Globus pallidus (tissue), 1 donor: ENCODE measurements at places on chromosomes 4 and X.

DNA sequence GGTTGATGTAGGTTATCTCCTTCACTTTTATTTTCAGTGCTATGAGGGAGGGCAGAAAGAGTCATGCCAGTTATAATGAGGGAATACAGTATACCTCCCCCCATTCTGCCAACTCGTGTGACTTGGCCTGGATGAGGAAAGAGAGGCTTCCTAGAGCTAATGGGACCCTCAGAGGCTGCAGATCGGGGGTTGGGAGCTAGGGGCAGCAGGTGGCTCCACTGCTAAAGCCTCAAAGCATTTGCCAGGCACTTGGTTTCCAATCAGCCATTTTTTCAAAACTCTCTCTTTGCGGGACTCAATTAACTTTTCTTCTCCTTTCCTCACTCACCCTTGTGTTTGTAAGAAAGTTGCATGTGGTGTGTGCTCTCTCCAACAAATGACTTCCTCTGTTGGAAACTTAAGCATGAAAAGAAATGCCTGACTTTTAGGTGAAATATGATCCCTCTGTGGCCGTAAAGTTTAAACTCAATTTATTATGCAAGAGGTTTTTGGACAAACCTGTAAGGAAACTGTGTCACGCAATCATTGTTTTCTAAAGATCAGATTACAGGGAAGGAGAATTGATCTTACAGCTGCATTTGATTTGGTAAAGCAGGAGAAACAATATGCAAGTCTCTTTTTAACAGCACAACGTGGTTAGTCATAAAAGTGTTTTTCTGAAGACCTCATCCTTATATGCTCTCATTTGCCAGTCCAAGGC is 7.0 kb downstream of the SFRP2 start:
- DNase-seq = no peak

- DNase-seq = no peak
Observed at GRCh38 chrX:68695206-68695845, 47.9 kb downstream of the STARD8 start.

GRCh38 chrX:152177497-152178269 is 39.3 kb upstream of the MAGEA10 start:
- no peak for DNase-seq

GRCh38 chr4:144985014-144985413 is 113.0 kb downstream of the ANAPC10 start:
- DNase-seq = no peak

DNA sequence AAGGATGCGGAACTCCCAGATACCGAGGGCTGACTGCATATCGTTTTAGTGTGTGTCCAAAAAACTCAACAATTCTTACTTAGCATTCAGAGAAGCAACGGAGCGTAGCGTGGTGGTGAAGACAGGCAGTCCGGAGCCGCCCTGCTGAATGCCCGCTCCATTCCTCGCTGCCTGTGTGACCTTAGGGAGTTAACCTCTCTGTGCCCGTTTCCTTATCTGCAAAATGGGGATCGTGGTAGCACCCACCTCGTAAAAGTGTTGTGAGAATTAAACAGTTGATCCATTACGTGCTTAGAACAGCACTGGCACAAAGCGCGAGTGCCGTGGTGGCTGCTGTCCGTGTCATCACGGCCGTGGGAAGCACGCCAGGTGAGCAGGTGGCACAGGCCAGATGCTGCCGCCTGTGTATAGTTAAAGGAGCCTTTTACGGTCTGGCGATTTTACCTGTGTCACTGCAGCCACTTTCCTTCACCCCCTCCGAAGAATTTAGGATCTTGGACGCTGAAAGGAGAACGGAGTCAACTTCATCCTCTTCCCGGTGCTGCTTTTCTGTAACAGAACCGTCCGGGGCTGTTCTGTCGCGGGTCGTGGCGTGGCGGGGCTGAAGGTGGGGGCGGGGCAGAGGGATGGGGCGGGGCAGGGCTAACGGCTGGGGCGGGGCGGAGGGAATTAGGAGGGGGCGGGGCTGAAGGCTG is 885 bp downstream of the CCDC110 start:
- DNase-seq = peak; percentile 63

DNA sequence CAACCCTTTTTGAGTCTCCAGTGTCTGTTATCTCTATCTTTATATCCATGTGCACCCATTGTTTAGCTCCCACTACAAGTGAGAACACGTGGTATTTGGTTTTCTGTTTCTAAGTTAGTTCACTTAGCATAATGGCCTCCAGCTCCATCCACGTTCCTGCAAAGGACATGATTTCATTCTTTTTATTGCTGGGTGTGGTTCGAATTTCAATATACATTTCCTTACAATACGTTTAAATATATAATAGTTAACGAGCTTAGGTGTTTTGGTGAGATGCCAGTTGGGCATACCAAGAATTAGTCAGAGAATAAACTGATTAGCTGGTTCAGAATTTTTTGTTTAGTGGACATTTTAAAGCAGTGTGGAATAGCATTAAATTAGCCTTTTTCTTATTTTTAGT is 196.7 kb downstream of the CFAP47 start:
- no peak for DNase-seq

GRCh38 chr4:40957281-40957680 is 207.5 kb downstream of the NSUN7 start:
- no peak for DNase-seq

GRCh38 chr4:56330691-56331090 is 56.6 kb downstream of the AASDH start:
- DNase-seq = no peak

- DNase-seq = no peak
Observed at GRCh38 chrX:16804923-16805464, 18.7 kb downstream of the TXLNG start.

DNA sequence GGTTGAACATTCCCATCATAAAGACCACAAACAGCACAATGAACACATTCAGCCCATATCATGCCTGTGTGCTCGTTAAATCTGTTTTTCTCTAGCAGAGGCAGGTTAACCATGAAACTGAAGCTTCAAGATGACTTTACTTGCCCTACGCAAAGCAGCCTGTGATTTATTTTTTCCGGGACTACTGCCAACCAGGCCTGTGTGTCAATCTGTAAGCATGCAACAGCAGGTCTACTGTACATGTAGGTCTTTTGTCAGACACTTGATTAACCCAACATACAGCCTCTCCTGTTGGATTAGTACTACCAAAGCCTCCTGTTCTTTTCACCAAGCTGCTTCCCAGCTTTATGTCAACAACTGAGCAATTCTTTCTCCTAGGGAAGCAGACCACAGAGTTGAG is 85.5 kb upstream of the ACSL1 start:
- no peak for DNase-seq

- no peak for DNase-seq
Observed at GRCh38 chr4:66372706-66373105, 702.4 kb upstream of the EPHA5 start.

DNA sequence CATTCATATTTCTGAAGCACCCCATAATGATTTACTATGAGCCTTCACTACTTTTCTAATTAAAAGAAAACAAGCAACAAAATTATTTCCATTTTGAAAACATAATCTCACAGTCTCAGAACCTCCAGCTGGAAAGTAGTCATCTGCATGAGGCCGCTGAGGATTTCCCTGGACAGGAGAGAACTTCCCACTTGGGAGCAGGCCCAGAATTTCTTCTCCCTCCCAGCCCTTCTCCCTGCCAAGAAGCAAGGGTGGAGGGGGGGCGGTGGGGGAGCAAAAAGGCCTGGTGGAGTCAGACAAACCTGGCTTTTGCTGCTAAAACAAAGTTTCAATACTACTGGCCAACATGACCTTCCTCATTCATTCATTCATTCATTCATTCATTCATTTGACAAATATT is 167.3 kb downstream of the PJA1 start:
- no peak for DNase-seq

- DNase-seq = no peak
Observed at GRCh38 chr4:14028862-14029261, 401.3 kb upstream of the BOD1L1 start.

- DNase-seq = no peak
Observed at GRCh38 chr4:16738558-16738957, 159.9 kb downstream of the LDB2 start.

GRCh38 chr4:63898961-63899360 is 510.3 kb downstream of the TECRL start:
- no peak for DNase-seq

DNA sequence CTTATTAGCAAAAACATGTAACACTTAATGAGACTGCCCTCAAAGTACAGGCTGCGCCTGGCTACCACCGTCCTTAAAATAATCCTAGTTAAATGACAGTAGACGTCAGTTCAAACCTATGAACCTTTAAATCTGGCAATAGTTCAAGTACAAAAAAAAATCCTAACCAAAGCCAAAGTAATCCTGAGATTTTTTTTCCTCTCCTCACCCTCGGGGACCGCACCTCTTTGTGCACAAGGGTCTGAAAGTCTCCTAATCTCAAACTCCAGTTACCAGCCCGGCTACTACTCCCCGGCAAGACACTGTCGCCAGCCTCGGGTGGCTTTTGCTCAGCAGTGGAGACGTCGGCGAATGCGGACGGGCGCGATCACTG is 439 bp downstream of the SEC31A start:
- DNase-seq = no peak

DNA sequence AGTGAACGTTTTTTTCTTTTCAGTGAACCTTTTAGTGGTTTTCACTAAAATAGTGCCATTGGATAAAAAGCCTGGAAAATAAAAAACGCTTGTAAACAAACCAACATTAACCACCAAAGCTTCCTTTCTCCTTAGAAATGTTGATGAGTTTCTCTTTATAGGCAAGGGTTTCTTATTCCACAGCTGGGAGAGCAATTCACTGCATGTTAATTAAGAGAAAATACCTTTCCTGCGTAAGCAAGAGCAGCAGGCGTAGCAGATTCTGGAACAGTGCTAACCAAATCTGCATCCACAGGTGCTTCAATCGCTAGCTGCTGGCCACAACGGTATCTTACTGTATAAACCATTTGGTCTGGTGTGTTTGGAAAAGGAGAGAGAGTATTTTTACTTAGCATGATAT is 13.3 kb upstream of the AASDH start:
- no peak for DNase-seq

GRCh38 chrX:54786967-54787366 is 11.1 kb downstream of the ITIH6 start:
- DNase-seq = no peak

- DNase-seq = no peak
Observed at GRCh38 chr4:7710576-7711306, 228.9 kb downstream of the AFAP1 start.

DNA sequence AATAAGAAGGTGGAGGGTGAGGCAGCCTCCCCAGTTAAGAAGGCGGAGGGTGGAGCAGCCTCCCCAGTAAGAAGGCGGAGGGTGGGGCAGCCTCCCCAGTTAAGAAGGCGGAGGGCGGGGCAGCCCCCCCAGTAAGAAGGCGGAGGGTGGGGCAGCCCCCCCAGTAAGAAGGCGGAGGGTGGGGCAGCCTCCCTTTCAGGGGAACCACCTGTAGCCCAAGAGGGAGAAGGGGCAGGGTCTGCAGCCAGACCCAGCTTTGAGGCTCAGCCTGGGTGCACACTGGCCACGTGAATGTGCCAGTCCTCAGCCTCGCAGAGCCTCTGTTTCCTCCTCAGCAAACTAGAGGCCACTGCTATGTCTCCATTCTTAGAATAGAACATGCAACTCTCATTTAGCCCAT is 52.6 kb downstream of the HMX1 start:
- no peak for DNase-seq

- peak; percentile 17 for DNase-seq
Observed at GRCh38 chrX:1076871-1077651, 135.4 kb downstream of the CRLF2 start.

GRCh38 chr4:87151730-87152129 is 68.7 kb downstream of the KLHL8 start:
- no peak for DNase-seq
